ENCODE measurements at places on chromosomes 3 and 15.

GRCh38 chr3:108966773-108967172, 13.1 kb upstream of the GUCA1C start:
- no peak for DNase-seq

DNA sequence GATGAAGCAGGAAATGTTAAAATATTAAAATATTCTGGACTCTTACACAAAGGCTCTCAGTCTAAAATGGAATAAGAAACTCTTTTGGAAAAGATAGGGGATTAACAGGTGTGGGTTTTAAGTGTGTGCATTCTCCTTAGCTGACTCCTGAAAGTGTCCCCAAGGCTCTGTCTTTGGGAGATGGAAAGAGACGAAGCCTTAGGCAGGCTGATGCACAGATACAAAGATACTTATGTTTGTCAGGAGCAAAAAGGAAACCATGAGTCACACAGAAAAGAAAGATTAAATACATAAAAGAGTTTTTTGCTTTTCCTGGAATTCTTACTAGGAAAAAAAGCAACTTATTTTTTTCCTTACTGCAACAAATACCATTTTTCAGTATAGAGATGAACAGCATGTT, 23.8 kb upstream of the ABI3BP start:
- no peak for DNase-seq

DNA sequence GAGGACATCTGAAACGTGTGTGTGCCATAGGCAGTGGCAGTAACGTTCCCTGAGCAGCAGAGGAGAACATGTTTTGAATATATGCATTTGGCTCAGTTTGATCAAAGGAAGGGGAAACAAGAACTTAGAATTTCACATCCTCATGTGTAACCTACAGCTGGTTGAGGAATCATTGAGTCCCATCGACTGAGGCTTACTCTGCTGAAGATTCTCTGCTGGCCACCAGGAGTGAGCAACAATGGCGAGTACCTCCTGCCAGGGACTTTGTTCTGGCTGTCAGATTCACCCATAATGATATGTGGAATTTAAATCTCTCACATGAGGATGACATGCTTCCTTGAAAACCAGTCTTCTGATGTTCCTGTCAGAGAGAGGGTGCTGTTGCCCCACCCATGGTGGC, 21.3 kb downstream of the GORASP1 start:
- DNase-seq, result no peak

DNA sequence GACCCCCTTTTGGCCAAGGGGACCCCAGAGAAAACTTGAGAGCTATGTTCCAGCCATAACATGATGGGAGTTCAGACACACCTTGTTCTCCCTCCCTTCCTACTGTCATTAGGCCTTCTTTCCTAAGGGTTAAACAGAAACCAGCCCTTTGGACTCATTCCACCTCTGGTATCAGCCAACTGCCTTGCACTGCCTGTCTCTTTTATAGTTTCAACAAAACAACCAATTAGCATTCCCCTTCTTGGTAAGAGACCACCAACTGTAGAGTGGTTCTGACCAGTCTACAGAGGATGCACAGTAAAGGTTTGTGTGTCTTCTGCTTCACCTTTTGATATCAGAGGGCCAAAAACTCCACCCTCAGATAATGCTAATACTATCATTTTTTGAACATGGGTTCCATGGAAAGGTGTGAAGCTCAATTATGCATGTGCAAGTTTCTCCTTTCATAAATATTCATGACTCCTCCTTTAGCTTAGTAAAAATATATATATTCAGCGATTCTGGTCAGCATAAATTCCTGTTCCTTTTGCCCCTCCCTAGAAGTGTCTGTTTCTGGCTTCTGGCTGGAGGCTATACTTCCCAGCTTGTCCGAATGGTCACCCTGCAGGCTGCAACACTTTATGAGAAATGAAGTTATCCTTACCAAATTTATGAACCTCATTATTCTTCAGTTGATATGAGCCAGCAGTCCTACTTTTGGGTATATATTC, 55.9 kb downstream of the SERP1 start:
- DNase-seq, result no peak

DNA sequence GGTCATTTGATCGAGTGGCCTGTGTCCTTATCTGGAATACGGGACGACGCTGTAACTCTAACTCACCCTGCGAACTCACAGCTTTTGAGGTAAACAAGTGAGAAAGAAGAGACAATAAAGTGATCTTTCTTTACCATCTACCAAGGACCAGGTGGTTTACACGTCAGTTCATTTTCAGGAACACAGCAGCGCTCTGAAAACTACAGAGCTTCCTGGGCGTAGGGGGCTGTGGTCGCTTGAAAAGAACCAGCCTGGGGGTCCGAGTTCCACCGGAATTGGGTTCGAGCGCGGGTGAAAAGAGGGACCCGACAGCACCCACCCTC, 357 bp downstream of the KIAA1143 start:
- DNase-seq, result peak; percentile 1

DNA sequence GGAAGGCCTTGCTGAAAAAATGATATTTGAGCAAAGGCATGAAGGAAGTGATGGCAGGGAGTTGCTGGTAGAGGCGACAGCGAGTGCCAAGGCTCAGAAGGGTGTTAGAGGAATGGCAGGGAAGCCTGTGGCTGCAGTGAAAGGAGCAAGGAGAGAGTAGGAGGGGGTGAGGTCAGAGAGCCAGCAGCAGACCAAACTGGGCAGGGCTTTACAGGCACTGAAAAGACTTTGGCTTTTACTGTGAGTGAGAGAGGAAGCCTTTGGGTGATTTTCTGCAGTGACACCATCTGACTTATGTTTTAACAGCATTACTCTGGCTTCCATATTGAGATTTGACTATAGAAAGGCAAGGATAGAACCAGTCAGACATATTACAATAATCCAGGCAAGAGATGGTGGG, 11.4 kb downstream of the TICRR start:
- DNase-seq, result no peak

DNA sequence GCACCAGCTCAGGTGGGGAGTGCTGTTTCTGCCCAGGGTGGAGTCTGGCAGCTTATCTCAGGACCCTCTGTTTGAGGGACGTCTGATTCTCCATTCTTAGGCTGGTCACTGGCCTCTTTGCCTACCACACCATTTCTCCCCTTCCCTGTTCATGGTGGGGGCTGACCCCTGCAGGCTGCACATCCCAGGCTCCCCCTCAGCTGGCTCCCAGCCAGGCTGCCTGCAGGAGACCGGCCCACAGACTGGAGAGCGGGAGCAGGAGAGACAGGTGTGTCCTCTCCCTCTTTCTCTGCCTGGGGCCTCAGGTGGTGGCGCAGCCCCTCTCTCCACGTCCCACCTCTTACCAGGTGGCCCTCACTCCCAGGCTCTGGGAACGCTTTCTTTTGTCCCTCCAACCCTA, 60.8 kb downstream of the RAB11A start:
- no peak for DNase-seq

DNA sequence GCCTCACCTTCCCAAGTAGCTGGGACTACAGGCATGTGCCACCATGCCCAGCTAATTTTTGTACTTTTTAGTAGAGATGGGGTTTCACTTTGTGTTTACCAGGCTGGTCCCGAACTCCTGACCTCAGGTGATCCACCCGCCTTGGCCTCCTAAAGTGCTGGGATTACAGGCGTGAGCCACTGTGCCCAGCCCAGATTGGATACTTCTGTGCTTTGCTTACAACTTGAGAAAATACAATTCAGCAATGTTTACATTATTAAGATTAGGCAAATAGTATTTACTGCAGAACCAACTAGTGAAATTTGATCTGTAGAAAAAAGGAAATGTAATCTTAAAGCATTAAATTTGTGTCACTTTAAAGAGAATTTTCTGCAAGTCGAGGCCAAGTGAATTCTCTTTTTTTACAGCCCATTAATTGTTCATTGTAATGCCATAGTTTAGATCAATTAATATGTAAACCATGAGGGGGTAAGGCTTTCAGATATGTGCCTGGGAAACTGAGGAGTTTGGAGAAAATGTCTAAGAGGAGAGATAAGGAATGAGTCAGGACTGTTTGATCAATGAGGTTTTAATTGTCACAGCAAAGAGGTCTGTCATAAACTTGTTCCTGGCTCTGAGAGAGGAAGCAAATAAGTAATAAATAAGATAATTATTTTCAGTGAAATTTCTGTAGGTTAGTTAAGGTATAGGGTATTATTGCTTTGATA, 15.3 kb downstream of the PYDC2 start:
- DNase-seq, result no peak

- no peak for DNase-seq
Measured at GRCh38 chr3:141425523-141426233, 57.4 kb downstream of the ZBTB38 start.

GRCh38 chr3:106347350-106347749, 478.5 kb upstream of the CBLB start:
- DNase-seq, result no peak

- DNase-seq, result no peak
Measured at GRCh38 chr3:12708584-12709192, 44.8 kb upstream of the RAF1 start.

GRCh38 chr15:100623301-100623700, 20.9 kb downstream of the ASB7 start:
- DNase-seq, result no peak

GRCh38 chr15:23424111-23424904, 22.7 kb downstream of the GOLGA6L2 start:
- DNase-seq, result no peak

DNA sequence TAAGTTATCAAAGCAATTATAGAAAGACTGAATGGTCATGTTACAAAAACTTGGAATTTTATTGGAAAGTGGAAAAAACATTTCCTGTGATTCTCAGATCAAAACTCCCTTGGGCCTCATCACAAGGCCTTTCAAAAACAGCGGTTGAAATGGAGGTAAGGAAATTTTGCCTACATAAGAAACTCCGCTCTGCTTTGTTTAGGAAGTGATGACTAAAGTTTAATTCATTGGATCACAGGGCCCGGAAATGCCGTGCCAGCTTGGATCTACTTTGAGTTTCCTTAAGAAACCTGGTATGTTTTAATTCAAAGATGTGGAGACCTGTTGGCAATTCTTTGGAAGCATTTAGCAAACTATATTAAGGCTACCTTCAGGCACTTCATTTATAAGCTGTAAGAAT, 143.9 kb upstream of the MME start:
- no peak for DNase-seq

DNA sequence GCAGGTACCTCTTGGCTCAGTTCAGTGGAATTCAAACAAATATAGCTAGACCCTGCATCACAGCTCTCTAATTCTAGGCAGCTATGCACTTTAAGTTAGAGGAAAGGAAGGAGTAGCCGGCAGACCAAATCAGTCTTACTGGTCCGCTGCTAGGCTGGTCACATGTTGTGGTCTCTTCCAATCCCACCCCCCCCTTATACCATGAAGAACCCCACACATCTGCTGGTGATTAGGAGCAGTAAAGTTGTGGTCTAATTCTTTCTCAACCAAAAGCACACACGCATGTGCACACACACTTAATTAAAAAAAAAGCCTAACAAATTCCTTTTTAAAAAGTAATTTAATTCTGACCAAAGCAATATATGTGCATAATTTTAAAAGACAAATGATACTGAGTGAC, 16.7 kb upstream of the SH3GL3 start:
- no peak for DNase-seq

- no peak for DNase-seq
Measured at GRCh38 chr3:180040966-180041365, 4.2 kb upstream of the PEX5L start.

DNA sequence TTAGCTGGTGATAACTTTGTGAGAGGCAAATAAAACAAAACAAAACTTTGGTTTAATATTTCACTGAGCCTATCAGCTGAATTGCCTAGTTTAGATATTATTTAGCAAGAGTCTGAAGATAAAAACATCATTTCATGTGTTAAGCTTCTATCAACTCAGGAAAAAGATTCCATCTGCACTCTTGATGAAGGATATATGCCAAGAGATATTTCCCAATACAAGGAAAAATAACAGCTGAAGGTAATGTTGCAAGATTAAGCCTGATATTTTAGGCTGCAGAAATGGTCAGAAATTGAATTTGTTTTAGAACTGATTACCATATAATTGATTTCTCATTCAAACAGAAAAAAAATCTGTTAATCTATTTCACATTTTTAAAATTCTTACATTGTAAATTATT, 77.2 kb upstream of the SLITRK3 start:
- DNase-seq, result no peak

GRCh38 chr15:99738021-99738847, 5.0 kb upstream of the LYSMD4 start:
- no peak for DNase-seq

GRCh38 chr3:192917404-192918274, at the start of gene MB21D2:
Gene MB21D2, minus strand, starts transcription at chr3:192917856. Its CDS starts 16 bp downstream, at chr3:192917840.
- DNase-seq, result no peak

DNA sequence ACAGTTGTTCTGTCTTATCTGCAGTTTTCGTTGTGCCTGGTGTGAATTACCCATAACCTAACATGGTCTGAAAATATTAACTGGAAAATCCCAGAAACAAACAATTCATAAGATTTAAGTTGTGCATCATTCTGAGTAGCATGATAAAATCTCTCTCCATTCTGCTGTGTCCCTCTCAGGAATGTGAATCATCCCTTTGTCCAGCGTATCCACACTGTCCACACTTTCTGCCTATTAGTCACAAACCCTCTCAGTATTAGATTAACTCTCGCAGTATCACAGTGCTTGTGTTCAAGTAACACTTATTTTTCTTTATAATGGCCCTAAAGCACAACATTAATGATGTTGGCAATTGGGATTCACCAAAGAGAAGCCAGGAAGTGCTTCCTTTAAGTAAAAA, 203.2 kb downstream of the CGGBP1 start:
- DNase-seq, result no peak

DNA sequence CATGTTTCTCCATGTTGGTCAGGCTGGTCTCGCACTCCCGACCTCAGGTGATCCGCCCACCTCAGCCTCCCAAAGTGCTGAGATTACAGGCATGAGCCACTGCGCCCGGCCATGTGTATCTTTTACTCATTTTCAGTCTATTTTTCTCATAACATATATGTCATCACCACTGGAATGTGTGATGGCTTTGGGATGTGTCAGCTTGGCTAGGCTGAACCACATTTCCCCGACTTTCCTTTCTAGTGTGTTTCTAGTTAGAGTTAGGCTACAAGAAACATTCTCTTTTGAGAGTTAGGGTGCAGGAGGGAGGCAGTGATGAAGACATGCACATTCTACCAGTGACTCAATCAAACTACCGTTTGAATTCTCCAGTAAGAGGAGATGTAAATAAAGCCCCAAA, 444.9 kb upstream of the THBS1 start:
- DNase-seq, result no peak

GRCh38 chr3:106185949-106186348, 317.1 kb upstream of the CBLB start:
- DNase-seq, result no peak

GRCh38 chr3:113034011-113034410, 43.2 kb downstream of the GTPBP8 start:
- no peak for DNase-seq

DNA sequence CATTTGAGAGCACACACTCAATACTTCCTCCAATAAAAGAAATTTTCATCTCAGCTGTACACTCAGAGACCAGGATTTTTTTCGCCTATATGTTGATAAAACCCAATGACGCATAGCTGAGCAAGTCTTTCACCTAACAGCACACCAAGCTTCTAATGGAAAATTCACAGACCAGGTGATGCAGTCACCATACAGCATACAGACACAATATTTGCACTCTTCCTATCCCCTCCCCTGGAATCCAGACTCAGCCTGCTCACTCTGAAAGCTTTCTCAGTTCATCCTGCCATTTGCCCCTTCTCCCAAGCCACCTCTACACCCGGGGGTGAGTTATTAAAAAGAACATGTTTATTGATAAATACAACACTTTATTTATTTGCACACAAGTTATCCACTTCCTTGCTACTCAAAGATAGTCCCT, 1.7 kb downstream of the TBC1D5 start:
- peak; percentile 27 for DNase-seq

GRCh38 chr15:44441095-44441501, 13.7 kb downstream of the CTDSPL2 start:
- DNase-seq, result peak; percentile 26

All from HL-60 (cell line).